ENCODE measurements at places on chromosomes 1 and 21.

DNA sequence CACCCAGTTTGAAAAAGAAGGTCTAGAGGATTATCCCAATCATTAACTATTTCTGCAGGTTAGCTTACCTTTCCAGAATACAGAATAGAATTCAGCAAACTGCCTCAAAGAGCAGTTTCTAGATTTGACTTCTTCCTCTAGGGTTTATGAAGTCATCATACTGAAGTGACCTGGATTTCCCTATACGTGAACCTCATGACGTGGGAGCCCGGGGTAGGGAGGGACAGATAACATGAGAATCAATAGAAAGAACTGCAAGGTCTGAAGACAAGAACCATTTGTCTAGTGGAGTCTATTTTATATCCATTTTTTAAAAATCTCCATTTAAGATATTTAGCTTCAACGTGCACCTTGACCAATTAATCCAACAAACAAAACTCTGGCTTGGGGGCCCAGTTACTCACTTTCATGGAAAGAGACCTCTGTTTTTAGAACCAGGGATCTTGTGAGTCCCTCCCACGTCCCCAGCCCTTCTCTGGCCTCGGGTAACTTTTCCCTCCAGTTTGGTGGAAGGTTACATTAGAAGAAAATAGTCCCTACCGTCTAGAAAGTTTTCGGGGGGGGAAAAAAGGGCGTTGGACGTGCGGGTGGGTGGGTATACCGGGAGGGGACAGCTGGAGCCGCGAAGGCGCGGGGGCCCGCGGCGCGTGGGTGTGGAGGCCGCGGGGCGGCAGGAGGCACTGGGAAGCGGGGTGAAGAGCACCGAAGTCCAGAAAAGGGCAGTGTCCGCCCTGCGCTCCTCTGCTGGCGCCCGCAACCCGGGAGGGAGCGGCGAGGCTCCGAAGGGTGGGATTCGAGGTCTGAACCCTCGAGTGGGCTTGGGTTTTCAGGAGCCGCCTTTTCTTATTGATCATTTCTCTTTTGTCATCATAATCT, 13.8 kb upstream of the POGZ start:
- peak; percentile 51 for DNase-seq
- peak overlapping the region; percentile 55 for H3K4me3 ChIP-seq
- H3K27me3 ChIP-seq, result no peaks in the 10 kb centered on the region
- H3K27ac ChIP-seq, result peak overlapping the region; percentile 75
- H3K4me1 ChIP-seq, result no peaks in the 10 kb centered on the region

DNA sequence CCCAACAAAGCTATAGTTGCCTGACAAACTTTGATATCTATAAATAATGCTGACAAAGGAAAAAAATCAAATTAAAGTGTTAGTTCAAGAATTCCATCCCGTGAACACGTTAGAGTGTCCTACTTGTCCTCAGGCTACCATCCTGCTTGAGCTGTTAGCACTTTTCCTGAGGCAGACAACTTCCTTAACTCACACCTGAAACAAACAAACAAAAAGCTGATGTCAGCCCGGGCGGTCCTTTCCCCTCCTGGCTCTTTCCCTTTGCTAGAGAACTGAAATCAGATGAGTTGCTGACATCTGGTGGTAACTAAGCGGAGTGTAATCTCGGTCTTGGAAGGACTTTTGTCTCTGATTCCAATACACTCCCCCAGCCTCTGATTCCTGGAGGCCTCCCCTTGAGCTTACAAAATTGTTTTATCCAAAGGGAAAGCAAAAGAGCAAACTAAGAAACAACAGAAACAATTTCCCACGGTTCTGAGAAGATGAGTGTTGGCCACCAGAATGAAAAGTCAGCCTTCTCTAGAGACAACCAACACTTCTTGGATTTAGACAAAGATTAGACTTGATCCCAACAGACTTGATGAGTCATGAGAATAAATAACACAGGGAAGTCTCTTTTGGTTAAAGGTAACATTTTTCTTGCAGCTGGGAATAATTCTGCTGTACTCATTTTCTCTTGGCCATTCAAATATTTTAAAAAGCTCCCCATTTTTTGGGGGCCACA, 135.4 kb downstream of the PROX1 start:
- no peaks in the 10 kb centered on the region for H3K27me3 ChIP-seq
- no peaks in the 10 kb centered on the region for H3K36me3 ChIP-seq
- no peak overlapping the region for H3K27ac ChIP-seq
- no peak overlapping the region for H3K4me3 ChIP-seq
- no peak for DNase-seq

DNA sequence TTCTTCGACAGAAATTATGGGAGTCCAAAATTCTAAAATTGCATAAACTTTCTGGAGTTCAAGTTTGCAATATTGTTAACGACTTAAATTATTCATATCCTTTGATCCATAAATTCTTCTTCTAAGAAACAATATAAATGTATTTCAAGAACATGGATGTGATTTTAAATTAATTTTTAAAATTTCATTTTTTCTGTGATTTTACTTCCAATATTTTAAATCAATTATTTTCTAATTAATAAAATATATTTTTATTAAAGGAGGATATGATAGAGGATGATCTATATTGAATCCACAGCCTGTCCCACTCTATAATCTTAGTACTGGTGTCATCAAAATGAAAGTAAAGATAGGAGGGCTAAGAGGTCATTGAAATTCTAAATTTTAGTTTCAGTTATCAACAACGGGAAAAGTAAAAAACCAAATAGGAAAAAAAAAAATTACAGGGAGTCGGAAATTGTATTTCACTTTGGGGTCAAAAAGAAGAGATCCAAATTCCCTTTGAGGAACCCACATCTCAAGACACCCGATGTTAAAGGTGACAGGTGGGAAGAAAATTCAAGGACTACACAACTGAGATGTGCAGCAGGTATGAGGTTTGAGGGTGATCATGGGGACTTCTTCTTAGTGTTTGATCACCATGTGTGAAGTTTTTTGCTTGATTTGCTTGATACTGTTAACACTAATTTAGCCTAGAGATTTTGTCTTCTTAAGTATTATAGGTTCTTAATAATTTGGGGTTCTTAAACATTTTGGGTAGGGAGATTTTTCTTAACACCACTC, 154.8 kb upstream of the RGS18 start:
- no peak for DNase-seq
- no peak overlapping the region for H3K27ac ChIP-seq
- no peaks in the 10 kb centered on the region for H3K36me3 ChIP-seq
- no peaks in the 10 kb centered on the region for H3K4me1 ChIP-seq
- H3K27me3 ChIP-seq, result no peaks in the 10 kb centered on the region

DNA sequence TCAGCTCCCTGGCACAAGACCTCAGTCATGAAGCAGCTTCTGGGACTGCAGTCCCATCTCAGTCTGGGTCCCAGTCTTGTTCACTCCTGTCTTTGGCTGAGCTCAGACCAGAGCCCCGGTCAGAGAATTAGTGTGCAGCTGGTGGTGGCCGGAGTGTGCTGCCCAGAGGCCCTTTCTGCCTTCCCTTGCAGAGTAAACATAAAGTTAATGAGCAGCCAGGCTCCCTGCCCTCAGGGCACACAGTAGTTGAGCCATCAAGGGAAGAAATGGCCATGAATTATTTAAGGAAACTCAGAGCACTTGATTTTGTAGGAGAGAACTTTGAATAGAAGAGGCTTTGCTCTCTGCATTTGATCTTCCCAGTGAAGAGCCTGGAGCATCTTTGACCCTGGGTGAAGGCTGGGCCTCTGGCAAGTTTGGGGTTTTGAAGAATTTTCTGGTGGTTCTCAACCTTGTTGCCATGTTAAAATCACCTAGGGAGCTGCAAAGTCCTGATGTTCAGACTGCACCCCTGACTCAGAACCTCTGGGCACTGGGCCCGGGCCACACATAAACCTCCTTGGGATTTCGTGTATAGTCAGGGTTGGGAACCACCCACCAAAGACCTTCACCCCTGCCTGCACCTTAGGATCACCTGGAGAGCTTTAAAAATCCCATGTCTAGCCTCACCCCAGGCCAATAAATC, 26.4 kb upstream of the SELENON start:
- no peaks in the 10 kb centered on the region for H3K36me3 ChIP-seq
- no peaks in the 10 kb centered on the region for H3K27me3 ChIP-seq
- H3K27ac ChIP-seq, result no peak overlapping the region
- H3K4me3 ChIP-seq, result no peak overlapping the region

- H3K4me1 ChIP-seq, result peaks cover 19% of the 10 kb centered on the region
- H3K27ac ChIP-seq, result no peak overlapping the region
- no peak for DNase-seq
- H3K36me3 ChIP-seq, result peaks cover 55% of the 10 kb centered on the region
- no peaks in the 10 kb centered on the region for H3K27me3 ChIP-seq
Measured at GRCh38 chr1:28197682-28198415, 21.4 kb upstream of the PTAFR start.

DNA sequence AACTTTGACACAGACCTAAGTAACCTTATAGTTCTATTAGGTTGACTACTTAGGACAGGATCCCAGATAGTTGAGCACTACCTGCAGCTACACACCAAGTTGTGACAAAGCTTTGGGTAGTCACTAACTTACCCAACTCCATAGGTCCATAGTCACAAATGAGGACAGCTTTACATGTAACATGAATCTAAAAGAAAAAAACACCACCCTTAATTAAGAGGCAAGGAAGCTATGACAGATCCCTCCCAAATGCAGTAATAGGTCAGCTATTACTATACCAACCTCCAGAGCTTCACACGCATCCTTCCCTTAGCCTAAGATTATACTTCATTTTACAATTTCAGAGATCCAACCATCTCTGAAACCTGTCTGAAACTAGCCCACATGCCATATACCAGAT, 12.7 kb upstream of the RAB42 start:
- no peaks in the 10 kb centered on the region for H3K27me3 ChIP-seq
- H3K4me1 ChIP-seq, result peaks cover 21% of the 10 kb centered on the region
- H3K36me3 ChIP-seq, result peaks cover 62% of the 10 kb centered on the region
- no peak overlapping the region for H3K4me3 ChIP-seq
- no peak overlapping the region for H3K27ac ChIP-seq

GRCh38 chr1:199404191-199404590, 623.3 kb upstream of the NR5A2 start:
- no peak for DNase-seq
- H3K27ac ChIP-seq, result no peak overlapping the region
- H3K4me1 ChIP-seq, result no peaks in the 10 kb centered on the region
- H3K36me3 ChIP-seq, result no peaks in the 10 kb centered on the region

GRCh38 chr1:108671143-108671542, 10.2 kb upstream of the HENMT1 start:
- no peak overlapping the region for H3K4me3 ChIP-seq
- H3K4me1 ChIP-seq, result no peaks in the 10 kb centered on the region
- no peak overlapping the region for H3K27ac ChIP-seq
- no peak for DNase-seq

DNA sequence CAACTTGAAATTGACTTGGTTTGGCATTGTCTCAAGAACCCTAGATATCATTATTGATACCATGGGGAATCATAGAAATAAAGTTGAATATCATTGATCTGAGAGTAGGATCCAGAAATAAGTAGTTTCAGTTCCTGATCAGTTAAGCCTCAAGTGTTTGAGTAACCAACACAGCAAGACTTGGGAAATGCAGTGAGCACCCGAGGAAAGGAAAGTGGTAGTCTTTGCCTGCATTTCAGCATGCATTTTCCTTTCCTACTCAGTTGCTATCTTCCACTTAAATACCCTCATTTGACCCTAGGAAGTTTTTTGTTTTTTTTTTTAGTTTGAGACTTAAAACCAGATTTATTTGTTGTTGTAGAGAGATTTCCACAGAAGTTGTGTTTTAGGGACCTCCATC, 18.9 kb downstream of the CLEC20A start:
- H3K4me3 ChIP-seq, result no peak overlapping the region
- no peak for DNase-seq
- no peaks in the 10 kb centered on the region for H3K4me1 ChIP-seq
- peaks cover 24% of the 10 kb centered on the region for H3K36me3 ChIP-seq
- no peak overlapping the region for H3K27ac ChIP-seq
- H3K27me3 ChIP-seq, result no peaks in the 10 kb centered on the region

- H3K4me3 ChIP-seq, result peak overlapping the region; percentile 91
- no peak for DNase-seq
- H3K36me3 ChIP-seq, result no peaks in the 10 kb centered on the region
- H3K4me1 ChIP-seq, result peaks cover 47% of the 10 kb centered on the region
Measured at GRCh38 chr1:112704391-112704933, 2.5 kb downstream of the RHOC start.

GRCh38 chr1:200659269-200659668, 10.4 kb downstream of the DDX59 start:
- DNase-seq, result no peak
- no peak overlapping the region for H3K27ac ChIP-seq
- H3K4me3 ChIP-seq, result no peak overlapping the region
- no peaks in the 10 kb centered on the region for H3K27me3 ChIP-seq

- no peaks in the 10 kb centered on the region for H3K4me1 ChIP-seq
Measured at GRCh38 chr1:240244968-240245628, 153.4 kb downstream of the FMN2 start.

- H3K4me3 ChIP-seq, result peak overlapping the region; percentile 23
- H3K27ac ChIP-seq, result no peak overlapping the region
- H3K27me3 ChIP-seq, result peaks cover 22% of the 10 kb centered on the region
- DNase-seq, result no peak
- no peaks in the 10 kb centered on the region for H3K36me3 ChIP-seq
Measured at GRCh38 chr1:166974647-166975345, 544 bp downstream of the ILDR2 start.

- peak overlapping the region; percentile 76 for H3K4me3 ChIP-seq
- peak overlapping the region; percentile 96 for H3K27ac ChIP-seq
- H3K4me1 ChIP-seq, result peaks cover 18% of the 10 kb centered on the region
- DNase-seq, result no peak
- no peaks in the 10 kb centered on the region for H3K27me3 ChIP-seq
Measured at GRCh38 chr1:16367968-16368890, 1.2 kb downstream of the SZRD1 start.

DNA sequence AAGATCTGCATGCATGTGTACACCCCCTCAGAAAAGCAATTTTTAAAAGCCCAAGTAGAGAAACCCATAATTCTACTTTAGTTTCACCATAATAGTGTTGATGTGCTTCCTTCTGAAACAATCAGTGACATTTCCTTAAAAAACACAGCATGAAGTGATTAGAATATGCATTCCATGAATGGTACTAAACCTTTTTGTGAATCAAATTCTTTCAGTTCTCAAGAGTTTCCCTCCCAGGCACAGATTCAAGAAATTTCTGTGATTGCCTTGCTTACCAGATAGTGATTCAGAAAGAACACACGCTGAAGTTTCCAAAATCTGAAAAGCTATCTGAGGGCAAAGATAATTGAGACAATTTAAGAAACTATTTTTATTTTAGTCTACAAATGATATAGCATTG, 136.4 kb upstream of the ADGRL2 start:
- no peak overlapping the region for H3K4me3 ChIP-seq
- no peak for DNase-seq
- H3K27ac ChIP-seq, result no peak overlapping the region
- H3K36me3 ChIP-seq, result no peaks in the 10 kb centered on the region

GRCh38 chr1:25848531-25848930, 10.7 kb downstream of the AUNIP start:
- no peaks in the 10 kb centered on the region for H3K36me3 ChIP-seq
- H3K27me3 ChIP-seq, result no peaks in the 10 kb centered on the region
- H3K4me3 ChIP-seq, result no peak overlapping the region
- DNase-seq, result no peak
- H3K27ac ChIP-seq, result no peak overlapping the region

- no peaks in the 10 kb centered on the region for H3K27me3 ChIP-seq
- no peaks in the 10 kb centered on the region for H3K36me3 ChIP-seq
- no peaks in the 10 kb centered on the region for H3K4me1 ChIP-seq
- peak; percentile 88 for DNase-seq
Measured at GRCh38 chr1:48493970-48494769, 22.2 kb upstream of the SPATA6 start.
